ENCODE measurements at places on chromosomes 6 and 20.

- DNase-seq = no peak
These were observed 303.0 kb upstream of the GJE1 start for GRCh38 chr6:141829566-141830360.

- DNase-seq = peak; percentile 79
These were observed 28.6 kb upstream of the GTSF1L start for GRCh38 chr20:43755390-43755789.

DNA sequence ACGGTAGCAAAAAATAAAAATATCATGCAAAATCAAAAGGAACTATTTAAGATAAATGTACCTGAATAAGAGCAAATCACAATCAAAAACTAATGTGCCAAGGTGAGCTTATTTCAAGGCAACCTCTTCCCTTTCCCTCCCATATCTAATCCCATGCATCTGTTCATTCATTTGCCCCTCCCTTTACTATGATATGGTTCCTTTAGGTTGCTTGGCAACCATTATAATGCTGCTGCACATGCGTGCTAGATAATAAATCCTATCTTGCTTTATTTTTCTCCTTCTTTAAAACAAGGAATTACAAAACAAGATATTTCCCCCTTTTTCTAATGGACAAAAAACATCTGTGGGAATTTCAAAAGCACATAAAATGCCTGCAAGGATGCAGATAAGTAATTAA lies 318.2 kb upstream of the POU3F2 start:
- DNase-seq = no peak

DNA sequence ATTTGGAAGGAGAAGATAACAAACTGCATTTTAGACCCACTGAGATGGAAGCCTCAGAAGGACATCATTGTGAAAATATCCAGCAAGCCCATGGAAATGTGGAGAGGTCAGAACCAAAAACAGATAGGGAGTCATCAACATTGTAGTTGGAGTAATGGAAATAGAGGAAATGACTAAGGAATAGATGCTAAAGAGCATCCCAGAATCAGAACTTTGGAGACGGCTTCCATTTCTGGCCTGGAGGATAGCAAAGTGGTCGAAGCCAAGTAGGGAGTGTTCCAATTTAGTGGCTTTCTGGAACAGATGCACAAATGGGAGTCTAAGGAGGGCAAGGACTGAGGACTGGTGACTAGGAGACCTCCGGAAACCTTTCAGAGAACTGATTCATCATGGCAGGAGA lies 3.6 kb downstream of the BEND6 start:
- DNase-seq = no peak

DNA sequence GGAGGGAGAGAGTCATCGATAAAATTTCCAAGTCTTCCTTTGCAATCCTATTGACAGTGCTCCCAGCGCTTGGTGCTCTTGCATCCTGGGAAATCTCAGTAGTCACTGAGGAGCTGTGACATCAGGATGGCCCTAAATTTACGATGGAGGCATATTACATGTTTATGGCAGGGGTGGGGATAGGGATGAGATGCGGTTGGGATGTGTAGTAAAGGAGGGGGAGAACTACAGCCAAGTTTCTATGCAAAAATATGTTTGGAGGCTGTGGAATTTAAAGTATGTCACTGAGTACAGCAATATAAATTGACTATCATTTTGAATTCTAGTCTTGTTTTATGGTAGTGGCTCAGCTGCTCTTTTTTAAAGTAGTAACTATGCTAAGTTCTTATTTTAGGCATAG lies 544.9 kb downstream of the PKHD1 start:
- peak; percentile 20 for DNase-seq

GRCh38 chr6:108951351-108951953 lies 103.2 kb downstream of the ARMC2 start:
- no peak for DNase-seq

- no peak for DNase-seq
These were observed 111.6 kb upstream of the TENT5A start for GRCh38 chr6:81864124-81864523.

DNA sequence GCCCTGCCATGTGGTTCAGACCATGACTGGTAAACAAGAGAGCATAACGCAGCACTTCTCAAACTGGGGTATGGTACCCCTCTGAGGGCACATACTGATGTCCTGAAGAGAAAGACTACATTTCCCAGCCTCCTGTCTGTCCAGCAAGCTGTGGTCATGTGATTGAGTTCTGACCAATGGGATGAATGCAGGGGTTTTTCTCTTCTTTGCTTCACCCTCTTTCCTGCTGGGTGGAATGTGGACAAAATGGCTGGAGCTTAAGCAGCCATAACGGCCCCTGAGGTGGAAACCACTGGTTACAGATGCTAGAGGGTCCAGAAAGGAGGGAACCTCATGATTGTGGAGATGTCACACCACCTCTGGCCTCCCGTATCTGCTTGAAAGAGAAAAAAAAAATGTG lies 19.4 kb upstream of the KCNB1 start:
- DNase-seq = peak; percentile 18

GRCh38 chr6:138586638-138587037 lies 87.3 kb upstream of the NHSL1 start:
- DNase-seq = no peak

DNA sequence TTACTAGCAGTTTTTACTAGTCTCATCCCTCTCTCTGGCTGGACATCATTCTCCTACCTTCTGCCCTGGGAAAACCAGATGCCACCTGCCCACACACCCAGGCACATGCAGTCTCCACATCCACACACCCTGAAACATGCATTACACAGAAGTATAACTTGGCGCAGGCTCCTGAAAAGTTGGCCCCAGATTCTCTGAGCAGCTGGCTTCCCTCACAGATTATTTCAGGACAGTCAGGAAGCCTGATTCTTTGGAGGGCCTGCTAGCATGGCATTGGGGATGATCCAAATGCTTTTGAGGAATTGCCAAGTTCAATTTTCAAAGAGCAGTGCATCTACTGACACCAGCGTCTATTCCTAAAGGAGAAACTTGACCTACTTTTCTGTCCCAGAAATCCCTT lies 27.8 kb upstream of the KIF16B start:
- no peak for DNase-seq

GRCh38 chr6:52620906-52621190 lies 44.0 kb upstream of the TRAM2 start:
- no peak for DNase-seq

DNA sequence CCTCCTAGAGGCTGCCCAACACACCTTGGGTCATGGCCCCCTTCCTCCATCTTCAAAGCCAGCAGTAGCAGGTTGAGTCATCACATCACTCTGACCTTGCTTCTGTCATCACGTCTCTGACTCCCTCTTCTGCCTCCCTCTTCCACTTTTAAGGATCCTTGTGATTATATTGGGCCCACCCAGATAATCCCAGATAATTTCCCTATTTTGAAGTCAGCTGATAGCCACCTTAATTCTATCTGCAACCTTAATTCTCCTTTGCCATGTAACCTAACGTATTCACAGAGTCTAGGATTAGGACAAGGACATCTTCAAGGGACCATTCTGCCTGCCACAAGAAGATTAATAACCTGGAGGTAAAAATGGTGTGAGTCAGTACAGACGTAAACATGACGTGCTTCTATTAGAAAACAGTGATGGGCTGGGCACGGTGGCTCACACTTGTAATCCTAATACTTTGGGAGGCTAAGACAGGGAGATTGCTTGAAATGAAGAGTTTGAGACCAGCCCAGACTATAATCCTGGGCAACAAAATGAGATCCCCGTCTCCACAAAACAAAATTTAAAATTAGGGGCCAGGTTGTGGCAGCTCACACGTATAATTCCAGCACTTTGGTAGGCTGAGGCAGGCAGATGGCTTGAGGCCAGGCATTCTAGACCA lies 3.3 kb downstream of the ZSWIM3 start:
- DNase-seq = no peak

- DNase-seq = no peak
These were observed 7.2 kb upstream of the HDAC2 start for GRCh38 chr6:113978084-113978675.

Data from AG10803 (cell line).